RWPE1 (cell line): ENCODE measurements at places on chromosomes 5 and 9.

DNA sequence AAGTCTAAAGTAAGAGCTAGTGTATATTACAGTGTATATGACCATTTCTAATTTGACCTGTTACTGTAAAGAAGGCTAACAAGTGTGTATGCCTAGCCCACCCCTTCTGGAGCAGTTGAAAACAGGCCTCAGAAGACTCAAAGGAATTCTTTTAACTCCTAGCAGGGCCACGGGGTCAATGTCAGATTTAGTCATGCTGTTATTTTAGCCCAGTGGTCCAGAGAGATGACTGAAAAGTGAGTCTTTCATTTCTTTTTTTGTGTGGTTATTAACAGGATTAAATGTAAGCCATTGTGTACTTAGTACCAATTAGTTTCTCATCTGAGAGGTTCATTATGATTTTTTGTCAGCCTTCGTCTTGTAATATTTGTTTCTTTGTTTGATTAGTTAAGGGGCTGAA is 24.4 kb downstream of the ZCCHC7 start:
- no peak for DNase-seq

DNA sequence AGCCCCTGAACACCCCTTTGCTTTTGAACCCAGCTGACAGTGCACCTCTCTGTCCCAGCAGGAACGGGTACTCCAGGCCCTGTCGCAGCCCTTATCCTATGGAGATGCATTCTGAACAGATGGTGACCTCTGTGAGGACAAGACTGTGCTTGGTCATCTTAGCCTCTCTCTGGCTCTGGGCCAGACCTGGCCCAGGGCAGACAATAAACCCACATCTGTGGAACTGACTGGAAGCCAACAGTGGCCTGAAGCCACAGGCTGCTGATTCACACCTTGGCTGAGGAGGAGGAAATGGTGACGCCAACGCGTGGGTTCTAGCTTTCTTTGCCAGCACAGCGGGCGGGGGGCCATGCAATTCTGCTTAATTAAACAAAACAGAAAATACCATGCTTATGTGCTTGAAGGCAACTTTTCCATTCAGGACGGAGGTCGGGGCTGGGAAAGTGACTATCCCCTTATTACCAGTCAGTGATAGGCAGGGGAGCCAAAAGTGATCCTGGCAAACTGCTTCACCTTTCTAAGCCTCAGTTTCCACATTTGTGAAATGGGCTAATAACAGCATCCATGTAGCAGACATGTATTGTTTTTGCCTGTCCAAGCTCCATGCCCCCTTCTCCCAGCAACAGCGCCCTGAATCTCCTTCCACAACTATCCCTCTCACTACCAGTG is 10.8 kb downstream of the SH3PXD2B start:
- peak; percentile 86 for DNase-seq

DNA sequence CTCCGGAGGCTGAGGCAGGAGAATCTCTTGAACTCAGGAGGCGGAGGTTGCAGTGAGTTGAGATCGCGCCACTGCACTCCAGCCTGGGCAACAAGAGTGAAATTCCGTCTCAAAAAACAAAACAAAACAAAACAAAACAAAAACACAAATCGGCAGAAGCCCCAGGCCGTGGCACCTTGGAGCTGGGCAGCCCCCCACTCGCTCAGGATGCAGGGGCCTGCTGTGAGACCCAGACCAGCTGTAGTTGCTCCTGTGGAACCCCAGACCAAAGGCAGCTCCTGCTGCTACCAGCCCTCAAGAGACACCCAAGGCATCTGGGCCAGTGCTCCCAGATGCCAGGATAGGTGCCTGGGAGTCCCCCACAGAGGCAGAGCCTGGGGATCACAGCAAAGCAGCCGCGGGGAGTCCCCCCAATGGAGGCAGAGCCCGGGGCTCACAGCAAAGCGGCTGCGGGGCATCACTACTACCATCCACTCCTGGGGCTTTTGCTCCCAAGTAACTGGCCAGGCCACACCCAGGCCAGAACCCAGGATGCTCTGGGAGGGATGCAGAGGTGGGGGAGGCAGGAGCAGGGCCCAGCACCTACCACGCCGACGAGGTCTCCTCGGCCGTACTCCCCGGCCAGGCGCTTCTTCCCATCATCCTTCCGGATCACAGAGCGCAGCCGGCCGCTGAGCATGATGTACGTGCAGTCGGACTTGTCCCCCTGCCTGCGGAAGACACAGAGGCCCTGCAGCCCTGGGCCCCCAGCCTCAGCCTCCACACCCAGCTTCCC is 37.7 kb upstream of the NSMF start:
- DNase-seq: no peak

DNA sequence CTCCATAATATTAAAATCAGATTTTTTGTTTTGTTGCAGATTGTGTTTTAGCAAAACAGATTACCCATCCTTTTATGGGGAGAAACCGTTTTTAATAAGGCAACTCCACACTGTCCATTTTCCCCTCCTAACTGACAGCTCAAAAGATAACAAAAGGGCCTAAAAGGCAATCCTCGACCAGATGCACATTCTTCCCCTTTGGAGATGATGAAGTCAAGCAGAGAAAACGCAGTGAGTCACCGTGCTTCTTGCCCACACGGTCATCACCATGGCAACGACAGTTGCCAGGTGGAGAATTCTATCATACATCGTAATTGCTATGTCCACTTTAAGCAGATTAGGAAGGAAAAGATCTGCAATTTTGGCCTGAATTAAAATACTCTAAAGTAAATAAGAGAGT is 96.4 kb downstream of the DIRAS2 start:
- peak; percentile 80 for DNase-seq

- no peak for DNase-seq
Observed at GRCh38 chr9:89165341-89165740, 13.3 kb downstream of the SHC3 start.

- no peak for DNase-seq
Observed at GRCh38 chr9:3874449-3875360, 348.9 kb upstream of the RFX3 start.

DNA sequence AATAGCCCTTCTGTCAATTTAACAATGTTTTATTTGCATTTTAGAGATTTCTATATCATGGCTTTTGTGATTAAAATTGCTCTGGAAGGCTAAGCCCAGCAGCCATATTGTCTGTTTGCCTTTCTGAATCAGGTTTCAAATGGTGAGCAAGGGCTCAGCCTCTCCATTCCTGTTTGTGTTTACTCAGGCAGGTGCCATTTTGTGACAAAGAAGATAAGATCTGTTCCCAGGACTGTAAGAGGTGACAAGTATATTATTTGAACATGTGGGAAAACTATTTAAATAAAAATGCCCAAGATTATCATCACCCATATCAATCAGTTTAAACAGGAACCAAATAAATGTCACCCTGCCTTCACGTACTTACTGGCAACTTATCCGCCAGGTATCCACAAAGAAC is 641.3 kb upstream of the KLF4 start:
- no peak for DNase-seq

GRCh38 chr9:93089481-93089991 is 6.5 kb upstream of the CARD19 start:
- DNase-seq: no peak

DNA sequence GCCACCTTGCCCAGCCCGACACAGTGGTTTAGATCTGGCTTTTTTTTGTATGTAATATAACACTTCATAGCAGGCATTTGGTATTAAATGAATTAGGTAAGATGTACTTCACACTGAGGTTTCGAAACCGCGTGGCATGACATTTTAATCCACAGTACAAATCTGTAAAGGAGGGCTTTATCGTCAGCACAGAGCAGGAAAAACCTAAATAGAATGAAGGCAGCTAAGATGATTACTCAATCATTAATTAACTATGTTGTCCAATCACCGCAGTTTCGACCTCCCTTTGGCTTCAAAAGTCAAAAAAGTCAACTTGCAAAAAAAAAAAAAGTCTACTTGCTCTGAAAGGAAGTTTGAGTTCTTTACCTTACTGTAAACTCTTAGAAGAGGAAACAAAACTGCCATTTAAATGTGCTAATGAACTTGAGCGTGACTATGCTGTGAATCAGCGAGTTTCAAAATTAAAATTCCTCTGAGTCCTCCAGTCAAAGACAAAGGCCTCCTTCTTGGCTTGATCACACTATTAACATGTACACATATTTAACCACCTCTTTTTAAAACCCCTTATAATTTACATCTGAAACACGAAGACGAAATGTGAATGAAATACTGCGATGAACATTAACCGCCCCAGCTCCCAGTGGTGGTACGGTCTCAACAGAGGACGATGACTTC is 698 bp upstream of the SEC24A start:
- DNase-seq: peak; percentile 77

GRCh38 chr9:71863631-71864030 is 47.4 kb downstream of the ABHD17B start:
- no peak for DNase-seq

- DNase-seq: no peak
Observed at GRCh38 chr9:75639971-75640610, 250.4 kb upstream of the PCSK5 start.

GRCh38 chr5:157598350-157598936 is 22.9 kb upstream of the ADAM19 start:
- no peak for DNase-seq

GRCh38 chr9:3980771-3981170 is 319.1 kb downstream of the GLIS3 start:
- DNase-seq: no peak

DNA sequence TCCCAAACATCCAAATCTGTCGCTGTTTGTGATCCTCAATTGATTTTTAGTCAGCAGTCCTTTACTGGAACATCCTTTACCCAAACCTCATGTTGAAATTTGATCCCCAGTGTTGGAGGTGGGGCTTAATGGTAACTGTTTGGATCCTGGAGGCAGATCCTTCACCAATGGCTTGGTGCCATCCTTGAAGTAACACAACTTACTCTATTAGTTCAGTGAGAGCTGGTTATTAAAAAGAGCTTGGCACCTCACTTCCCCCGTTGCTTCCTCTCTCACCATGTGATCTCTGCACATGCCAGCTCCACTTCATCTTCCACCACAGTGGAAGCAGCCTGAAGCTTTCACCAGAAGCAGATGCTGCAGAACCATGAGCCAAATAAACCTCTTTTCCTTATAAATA is 40.3 kb downstream of the DNAJB5 start:
- no peak for DNase-seq

DNA sequence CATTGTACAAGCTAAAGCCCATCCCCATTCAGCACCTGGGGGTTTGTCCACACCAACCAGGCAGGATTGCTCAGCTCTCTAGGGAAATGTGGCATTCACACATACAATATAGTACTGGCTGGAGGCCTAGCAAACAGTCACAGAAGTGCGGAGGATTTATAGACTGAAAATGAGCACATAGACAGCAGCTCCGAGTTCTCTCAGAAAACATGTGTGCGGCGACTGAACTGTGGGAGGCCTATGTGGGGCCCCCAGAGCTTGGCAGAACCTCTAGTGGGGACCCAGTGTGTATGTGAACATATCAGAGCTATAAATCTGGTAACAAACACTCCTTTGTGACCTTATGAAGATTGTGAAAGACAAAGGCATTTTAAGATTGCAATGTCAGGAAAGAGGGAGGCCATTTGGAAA is 431.1 kb downstream of the DTWD2 start:
- DNase-seq: no peak

DNA sequence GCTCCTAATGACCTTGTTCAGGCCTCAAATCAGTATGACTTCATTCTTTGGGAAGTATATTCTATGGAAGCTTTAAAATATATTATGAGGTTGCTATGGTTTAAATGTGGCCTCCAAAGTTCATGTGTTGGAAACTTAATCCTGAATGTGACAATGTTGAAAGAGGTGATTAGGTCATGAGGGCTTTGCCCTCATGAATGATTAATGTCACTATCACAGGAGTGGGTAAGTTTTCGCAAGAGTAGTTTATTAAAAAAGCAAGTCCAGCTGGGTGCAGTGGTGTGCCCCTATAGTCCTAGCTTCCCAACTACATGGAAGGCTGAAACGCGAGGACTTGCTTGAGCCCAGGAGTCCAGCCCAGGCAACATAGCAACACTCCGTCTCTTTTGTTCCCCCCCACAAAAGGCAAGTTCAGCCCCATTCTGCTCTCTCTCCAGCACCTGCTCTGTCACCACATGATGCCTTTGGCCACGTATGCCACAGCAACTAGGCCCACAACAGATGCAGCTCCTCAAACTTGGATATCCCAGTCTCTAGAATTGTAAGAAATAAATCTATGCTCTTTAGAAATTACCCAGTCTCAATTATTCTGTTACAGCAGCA is 105.3 kb downstream of the SIL1 start:
- no peak for DNase-seq

DNA sequence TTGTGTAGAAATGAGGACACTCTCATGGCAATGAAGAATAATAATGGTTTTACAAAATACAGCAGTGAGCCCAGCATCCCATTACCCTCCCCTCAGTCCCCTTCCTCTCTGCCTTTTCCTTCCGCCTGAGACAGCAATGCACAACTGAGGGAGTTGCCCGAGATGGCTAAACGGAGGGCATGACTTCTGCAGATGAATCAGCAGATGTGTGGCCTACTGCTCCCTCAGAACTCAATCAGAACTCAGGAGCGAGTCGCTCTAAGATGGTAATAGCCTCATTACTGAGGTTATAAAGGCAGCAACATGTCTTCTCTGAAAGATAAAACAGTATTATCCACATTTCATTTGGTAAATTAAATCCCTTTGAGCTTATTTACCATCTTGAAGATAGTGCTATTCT is 326.6 kb downstream of the ENC1 start:
- DNase-seq: no peak

GRCh38 chr9:127846443-127847177 is 7.8 kb downstream of the ENG start:
- no peak for DNase-seq

DNA sequence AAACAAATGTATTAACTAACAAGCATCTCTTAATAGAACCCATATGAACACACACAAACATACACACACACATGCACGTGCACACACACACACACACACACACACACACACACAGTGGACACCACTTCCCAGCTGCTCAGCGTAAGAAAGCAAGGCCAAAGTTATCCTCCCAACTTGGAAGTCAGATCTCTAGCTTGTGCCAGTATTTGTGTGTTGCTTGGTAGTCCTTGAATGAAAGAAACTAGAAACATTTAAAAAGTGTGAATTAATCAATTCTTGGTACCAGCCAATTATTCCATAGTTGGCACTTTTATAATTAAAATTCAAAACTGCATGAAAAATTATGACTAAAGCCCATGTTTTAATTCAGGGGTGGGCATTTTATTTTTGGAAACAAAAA is 178.1 kb downstream of the TMEM161B start:
- DNase-seq: no peak

- peak; percentile 78 for DNase-seq
Observed at GRCh38 chr5:66329078-66329477, 185.0 kb downstream of the SREK1 start.

- no peak for DNase-seq
Observed at GRCh38 chr5:127440831-127441230, 76.6 kb upstream of the PRRC1 start.

DNA sequence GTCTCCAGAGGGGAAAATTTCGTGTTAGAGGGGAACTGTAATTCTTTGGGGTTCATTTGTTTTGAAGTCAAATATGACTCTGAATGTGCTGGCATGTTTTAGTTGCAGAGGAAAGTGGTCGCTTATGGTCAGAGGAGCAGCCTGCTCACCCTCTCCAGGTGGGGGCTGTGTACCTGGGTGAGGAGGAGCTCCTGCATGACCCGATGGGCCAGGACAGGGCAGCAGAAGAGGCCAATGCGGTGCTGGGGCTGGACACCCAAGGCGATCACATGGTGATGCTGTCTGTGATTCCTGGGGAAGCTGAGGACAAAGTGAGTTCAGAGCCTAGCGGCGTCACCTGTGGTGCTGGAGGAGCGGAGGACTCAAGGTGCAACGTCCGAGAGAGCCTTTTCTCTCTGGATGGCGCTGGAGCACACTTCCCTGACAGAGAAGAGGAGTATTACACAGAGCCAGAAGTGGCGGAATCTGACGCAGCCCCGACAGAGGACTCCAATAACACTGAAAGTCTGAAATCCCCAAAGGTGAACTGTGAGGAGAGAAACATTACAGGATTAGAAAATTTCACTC is 13.5 kb downstream of the TXNDC15 start:
- no peak for DNase-seq

- no peak for DNase-seq
Observed at GRCh38 chr5:149215478-149216090, 56.1 kb upstream of the AFAP1L1 start.
